ENCODE measurements at places on chromosomes 1 and 21. TPM values are rescaled to one million over a fixed set of nuclear protein-coding genes. Genes with fewer than 3 reads are reported as not detected.

EFHD2 gene
- total RNA-seq: 15.8 TPM

NBPF1 gene
- 19.4 TPM for total RNA-seq

GPR161 gene
- 11.7 TPM for total RNA-seq

CCSAP gene
- total RNA-seq: 16.3 TPM

CHI3L1 gene
- 5.4 TPM for total RNA-seq

ERG gene
- 0.56 TPM for total RNA-seq

FAM110D gene
- under 0.01 TPM for total RNA-seq

SELL gene
- total RNA-seq: 1.1 TPM

PTGS2 gene
- total RNA-seq: 38.2 TPM

RIPK4 gene
- 0.38 TPM for total RNA-seq

AQP10 gene
- 0.19 TPM for total RNA-seq

TSPAN2 gene
- total RNA-seq: 0.58 TPM

ANKRD35 gene
- 0.85 TPM for total RNA-seq

ETNK2 gene
- 3.7 TPM for total RNA-seq

IFNLR1 gene
- under 0.01 TPM for total RNA-seq

FMO1 gene
- 0.28 TPM for total RNA-seq

KCNJ9 gene
- not detected for total RNA-seq

AMY2A gene
- not detected for total RNA-seq

CRABP2 gene
- 8.1 TPM for total RNA-seq

ERICH3 gene
- total RNA-seq: not detected

KRTAP7-1 gene
- total RNA-seq: not detected

IFFO2 gene
- 18.2 TPM for total RNA-seq

GNAT2 gene
- total RNA-seq: under 0.01 TPM

HPCAL4 gene
- not detected for total RNA-seq

KIF14 gene
- 2.0 TPM for total RNA-seq

NCF2 gene
- 0.19 TPM for total RNA-seq

ELAVL4 gene
- total RNA-seq: not detected

AUNIP gene
- 5.6 TPM for total RNA-seq

TCEA3 gene
- total RNA-seq: 10.7 TPM

FBXO2 gene
- 0.19 TPM for total RNA-seq

OPTC gene
- not detected for total RNA-seq

MACF1 gene
- 393 TPM for total RNA-seq

AADACL4 gene
- not detected for total RNA-seq

ITLN2 gene
- 1.4 TPM for total RNA-seq

AADACL3 gene
- not detected for total RNA-seq

FASLG gene
- not detected for total RNA-seq

MNDA gene
- not detected for total RNA-seq

CELA3B gene
- not detected for total RNA-seq
